ENCODE measurements at places on chromosomes 2 and 18.

- no peak for DNase-seq
Observed at GRCh38 chr2:230874876-230875275, 10.1 kb downstream of the ITM2C start.

DNA sequence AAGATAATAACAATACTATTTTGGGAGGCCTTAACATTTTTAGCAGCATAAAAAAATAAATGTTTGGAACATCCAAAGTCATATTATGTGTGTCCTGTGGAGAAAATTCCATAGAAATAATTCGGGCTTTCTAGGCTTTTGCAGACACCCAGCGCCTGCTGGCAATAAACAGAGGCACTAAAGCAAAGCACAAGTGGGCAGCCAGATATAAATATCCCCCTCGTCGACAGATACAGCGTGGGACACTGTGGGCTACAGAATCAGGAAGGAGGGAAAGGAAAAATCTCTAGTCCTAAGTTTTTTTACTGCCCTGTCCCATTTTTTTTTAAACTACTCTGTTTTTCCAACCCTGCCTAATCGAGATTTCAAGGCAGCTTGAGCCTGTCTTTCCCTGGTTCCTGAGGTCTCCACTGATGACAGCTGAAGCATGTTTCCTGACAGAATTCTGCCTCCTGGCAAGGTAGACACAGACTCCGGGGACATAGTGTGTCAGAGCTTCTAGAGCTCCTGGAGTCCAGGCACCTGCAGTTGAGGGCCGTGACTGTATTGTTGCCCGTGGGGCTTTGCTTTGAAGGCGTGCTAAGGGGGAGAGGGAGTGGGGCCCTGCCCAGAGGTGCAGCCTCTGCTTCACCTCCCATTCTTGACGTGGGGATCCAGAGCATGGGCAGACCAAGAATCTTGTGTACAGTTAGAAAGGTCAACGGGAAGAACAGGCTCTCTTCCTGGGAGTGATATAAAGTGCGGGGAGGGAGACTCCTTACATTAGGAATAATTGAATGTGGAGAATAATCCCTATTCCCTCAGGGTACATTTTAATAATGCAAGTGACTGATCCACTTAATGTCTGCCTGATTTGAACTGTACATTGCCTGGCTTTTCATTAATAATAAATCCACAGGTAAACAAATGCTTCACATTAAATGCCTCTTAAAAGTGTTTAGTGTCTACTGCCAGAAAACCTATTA, 232.3 kb downstream of the DCC start:
- no peak for DNase-seq

- DNase-seq: no peak
Observed at GRCh38 chr2:68157002-68157401, 686 bp upstream of the PNO1 start.

GRCh38 chr18:63421514-63421913, 762 bp downstream of the VPS4B start:
- DNase-seq: no peak

- no peak for DNase-seq
Observed at GRCh38 chr18:3985020-3985419, 470.1 kb downstream of the DLGAP1 start.

DNA sequence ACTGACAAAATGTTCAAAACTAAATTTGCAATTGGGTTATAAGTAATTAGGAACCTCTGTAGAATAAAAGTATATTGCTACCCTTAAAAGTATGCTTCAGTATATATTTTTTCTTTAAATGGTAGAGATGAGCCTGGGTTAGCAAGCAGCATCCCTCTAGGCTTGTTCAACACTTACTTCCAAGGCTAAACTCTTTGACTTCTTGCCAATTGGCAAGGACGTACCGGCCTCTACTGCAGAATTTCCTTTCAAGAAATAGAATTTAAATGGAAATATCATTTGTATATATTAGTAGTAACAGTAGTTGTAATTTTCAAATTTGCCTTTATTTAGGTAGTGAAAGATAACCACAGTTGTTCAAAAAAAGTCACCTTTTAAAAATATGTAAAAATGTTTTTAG, 105.1 kb upstream of the SLC38A11 start:
- no peak for DNase-seq

GRCh38 chr2:158024288-158024898, 77.3 kb upstream of the UPP2 start:
- peak; percentile 50 for DNase-seq

DNA sequence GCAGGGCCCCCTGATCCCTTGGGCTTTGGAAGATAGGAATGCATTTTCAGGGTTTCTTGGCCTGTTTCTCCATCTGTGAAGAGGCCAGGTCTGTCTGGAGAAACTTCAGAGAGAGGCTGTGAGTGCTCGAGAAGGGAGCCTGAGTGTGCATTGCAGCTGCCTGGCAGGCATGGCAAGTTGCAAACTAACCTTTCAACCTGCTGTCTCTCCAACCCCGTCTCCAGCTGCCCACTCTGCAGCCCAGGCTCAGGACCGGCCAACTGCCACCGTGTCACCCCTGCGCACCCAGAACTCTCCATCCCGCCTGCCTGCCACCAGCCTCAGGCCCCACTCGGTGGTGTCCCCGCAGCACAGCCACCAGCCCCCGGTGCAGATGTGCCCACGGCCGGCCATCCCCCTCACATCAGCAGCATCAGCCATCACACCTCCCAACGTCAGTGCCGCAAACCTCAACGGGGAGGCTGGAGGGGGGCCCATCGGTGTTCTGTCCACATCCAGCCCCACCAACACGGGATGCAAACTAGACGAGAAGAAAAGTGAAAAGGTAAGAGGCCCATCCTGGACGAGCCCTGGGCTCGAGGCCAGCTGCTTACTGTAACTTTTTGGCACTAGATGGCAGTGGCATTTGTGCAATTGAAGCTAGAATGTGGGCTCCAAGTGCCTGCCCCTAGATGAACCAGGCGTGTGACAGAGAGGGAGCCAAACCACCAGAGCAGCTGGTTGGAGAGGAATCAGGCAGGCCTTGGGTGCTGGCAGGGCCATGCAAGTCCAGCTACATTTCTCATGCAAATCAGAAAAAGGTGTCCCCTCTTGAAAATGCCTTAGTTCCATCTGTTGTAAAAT, 164.6 kb downstream of the SEPTIN10 start:
- peak; percentile 68 for DNase-seq

DNA sequence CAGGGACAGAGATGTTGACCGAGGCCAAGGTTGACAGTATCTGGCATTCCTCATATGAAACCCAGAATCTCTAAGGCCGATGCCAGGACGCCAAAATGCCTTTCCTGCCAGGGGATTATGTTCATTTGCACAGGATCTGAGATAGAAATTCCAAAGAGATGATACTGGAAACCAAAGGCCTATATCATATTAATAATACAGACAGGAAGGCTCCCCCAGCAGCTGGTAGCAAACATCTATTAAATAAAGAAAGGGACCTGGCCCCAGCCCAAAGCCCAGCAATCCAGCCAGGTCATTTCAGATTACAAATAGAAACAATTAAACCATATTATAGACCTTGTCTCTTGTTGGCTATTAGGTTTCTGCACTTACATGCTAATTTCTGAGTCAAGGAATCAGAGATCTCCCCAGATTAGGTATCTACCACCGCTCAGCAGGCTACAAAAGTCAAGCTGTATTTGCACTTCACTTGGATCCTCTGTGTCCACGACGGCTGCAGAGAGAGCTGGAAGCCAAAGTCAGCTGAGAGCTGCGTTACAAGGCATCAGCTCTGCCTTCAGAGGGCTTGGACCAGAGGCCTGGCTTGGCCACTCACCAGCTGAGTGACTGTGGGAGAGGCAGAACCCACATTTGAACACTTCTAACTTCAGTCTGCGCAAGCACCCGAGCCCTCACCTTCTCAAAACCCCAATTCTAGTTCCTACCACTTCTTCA, 269.3 kb upstream of the SIX2 start:
- DNase-seq: no peak

GRCh38 chr18:5975111-5976002, 80.0 kb upstream of the TMEM200C start:
- no peak for DNase-seq

DNA sequence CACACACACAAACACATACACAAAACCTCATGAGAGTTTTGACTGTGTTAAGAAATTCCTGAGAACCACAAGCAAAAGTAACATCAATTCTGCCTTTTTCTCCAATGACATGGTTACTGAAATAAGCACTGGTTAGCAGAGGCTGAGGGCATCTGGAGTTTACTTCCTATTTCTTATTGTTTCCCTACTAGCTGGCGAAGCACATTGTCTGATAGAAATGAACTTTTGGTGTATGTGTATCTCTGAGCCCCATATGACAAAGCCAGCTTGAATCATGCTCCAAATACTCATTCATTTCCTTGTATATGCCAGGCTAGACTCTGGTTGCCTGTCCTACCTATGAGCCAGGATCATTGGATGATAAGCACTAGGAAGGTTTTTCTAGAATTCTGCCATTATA, 203.1 kb downstream of the NCKAP5 start:
- no peak for DNase-seq

All from femur (tissue), 1 donor.